ENCODE measurements at places on chromosomes 1 and 21. TPM values are rescaled to one million over a fixed set of nuclear protein-coding genes. Genes with fewer than 3 reads are reported as not detected.
A peak's percentile ranks its signal among the peaks of the same experiment; 100 is the strongest.

GRCh38 chr1:234533034-234533891, 54.3 kb upstream of the TARBP1 start:
- no peaks in the 10 kb centered on the region for H3K36me3 ChIP-seq
- no peak overlapping the region for H3K4me3 ChIP-seq
- H3K27ac ChIP-seq: no peak overlapping the region
- no peaks in the 10 kb centered on the region for H3K4me1 ChIP-seq
- no peak for DNase-seq
- H3K27me3 ChIP-seq: no peaks in the 10 kb centered on the region

- no peak for DNase-seq
- no peak overlapping the region for H3K4me3 ChIP-seq
- H3K27ac ChIP-seq: peak overlapping the region; percentile 29
- H3K36me3 ChIP-seq: no peaks in the 10 kb centered on the region
- no peaks in the 10 kb centered on the region for H3K27me3 ChIP-seq
- H3K4me1 ChIP-seq: peaks cover 14% of the 10 kb centered on the region
Observed at GRCh38 chr1:12143631-12144155, 23.1 kb upstream of the TNFRSF1B start.

- no peak for DNase-seq
- no peak overlapping the region for H3K4me3 ChIP-seq
- H3K36me3 ChIP-seq: no peaks in the 10 kb centered on the region
- no peak overlapping the region for H3K27ac ChIP-seq
- H3K27me3 ChIP-seq: peaks cover 8% of the 10 kb centered on the region
Observed at GRCh38 chr1:233640179-233640578, 26.3 kb downstream of the KCNK1 start.

DNA sequence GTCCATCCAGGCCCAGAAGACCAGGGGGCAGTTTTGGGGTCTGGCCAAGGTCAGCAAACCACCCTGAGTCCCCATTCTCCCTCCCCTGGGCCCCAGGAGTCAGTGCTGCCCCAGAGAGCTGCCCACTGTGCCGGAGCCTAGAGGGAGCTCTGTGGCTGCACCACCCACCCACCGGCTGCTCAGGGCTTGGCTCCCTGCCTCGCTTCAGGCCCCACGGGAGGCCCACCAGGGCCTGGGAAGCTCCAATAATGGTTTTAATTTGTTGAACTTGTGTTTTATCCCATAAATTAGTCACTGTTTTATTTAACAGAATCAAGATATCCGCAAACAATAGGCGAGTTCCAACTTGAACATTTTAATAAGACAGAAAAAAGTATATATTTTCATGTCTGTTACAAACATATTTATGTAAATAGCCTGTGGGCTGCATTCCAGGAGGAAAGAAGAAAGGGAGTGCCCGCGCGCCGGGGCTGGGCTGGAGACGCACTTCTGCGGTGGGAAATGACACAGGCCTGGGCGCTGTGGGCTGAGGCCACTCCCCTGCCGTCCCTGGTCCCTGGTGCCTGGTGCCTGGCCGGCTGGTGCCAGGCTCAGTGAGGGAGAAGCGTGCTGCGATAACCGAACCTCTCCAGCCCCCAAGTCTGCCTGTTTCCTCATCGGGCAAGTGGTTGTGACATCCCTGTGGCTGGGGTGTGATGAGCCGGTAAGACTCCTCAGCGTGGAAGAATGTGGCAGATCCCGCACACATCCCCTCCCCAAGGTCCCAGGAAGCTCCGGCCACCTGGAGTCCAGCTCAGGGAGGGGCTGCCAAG, 160.5 kb downstream of the PEX14 start:
- no peaks in the 10 kb centered on the region for H3K27me3 ChIP-seq
- H3K36me3 ChIP-seq: no peaks in the 10 kb centered on the region
- no peak overlapping the region for H3K27ac ChIP-seq

- no peaks in the 10 kb centered on the region for H3K4me1 ChIP-seq
- no peaks in the 10 kb centered on the region for H3K36me3 ChIP-seq
- DNase-seq: no peak
Observed at GRCh38 chr1:40818264-40818961, 34.8 kb downstream of the KCNQ4 start.

DNA sequence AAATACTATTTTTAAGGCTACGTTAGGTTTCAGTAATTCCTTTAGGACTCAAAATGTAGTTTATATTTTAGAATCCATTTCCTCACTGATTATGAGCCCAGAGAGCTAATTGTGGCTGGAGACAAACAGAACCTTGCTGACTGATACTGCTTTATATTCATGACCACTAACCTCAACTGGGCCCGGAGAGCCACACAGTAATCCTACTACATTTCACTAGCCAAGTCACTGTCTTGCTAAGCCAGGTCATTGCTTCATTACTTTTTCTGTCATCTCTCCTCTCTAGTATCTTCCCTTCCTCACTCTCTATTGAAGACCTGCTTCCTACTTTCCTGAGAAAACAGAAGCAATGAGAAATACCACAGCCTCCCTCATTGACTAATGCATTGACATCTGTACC, 24.7 kb downstream of the IL23R start:
- no peaks in the 10 kb centered on the region for H3K36me3 ChIP-seq
- no peak for DNase-seq
- H3K27me3 ChIP-seq: no peaks in the 10 kb centered on the region
- H3K27ac ChIP-seq: no peak overlapping the region

GRCh38 chr1:114122941-114123618, 30.6 kb downstream of the SYT6 start:
- H3K27me3 ChIP-seq: no peaks in the 10 kb centered on the region
- H3K4me3 ChIP-seq: no peak overlapping the region
- H3K36me3 ChIP-seq: no peaks in the 10 kb centered on the region
- DNase-seq: no peak
- no peaks in the 10 kb centered on the region for H3K4me1 ChIP-seq

GRCh38 chr1:8524627-8525157, 206.8 kb downstream of the SLC45A1 start:
- DNase-seq: no peak
- no peaks in the 10 kb centered on the region for H3K36me3 ChIP-seq
- H3K27ac ChIP-seq: peak overlapping the region; percentile 48
- peaks cover 27% of the 10 kb centered on the region for H3K4me1 ChIP-seq

GRCh38 chr1:105243411-105243810, 1493.7 kb downstream of the AMY1C start:
- H3K4me3 ChIP-seq: no peak overlapping the region
- DNase-seq: no peak
- H3K27ac ChIP-seq: no peak overlapping the region
- no peaks in the 10 kb centered on the region for H3K36me3 ChIP-seq
- H3K4me1 ChIP-seq: no peaks in the 10 kb centered on the region

RGS8 gene
- total RNA-seq: not detected

All from Panc1 (cell line).